Endodermal cell (in vitro differentiated cells): ENCODE measurements at places on chromosomes 12 and 14. TPM values are rescaled to one million over a fixed set of nuclear protein-coding genes. Genes with fewer than 3 reads are reported as not detected.

DNA sequence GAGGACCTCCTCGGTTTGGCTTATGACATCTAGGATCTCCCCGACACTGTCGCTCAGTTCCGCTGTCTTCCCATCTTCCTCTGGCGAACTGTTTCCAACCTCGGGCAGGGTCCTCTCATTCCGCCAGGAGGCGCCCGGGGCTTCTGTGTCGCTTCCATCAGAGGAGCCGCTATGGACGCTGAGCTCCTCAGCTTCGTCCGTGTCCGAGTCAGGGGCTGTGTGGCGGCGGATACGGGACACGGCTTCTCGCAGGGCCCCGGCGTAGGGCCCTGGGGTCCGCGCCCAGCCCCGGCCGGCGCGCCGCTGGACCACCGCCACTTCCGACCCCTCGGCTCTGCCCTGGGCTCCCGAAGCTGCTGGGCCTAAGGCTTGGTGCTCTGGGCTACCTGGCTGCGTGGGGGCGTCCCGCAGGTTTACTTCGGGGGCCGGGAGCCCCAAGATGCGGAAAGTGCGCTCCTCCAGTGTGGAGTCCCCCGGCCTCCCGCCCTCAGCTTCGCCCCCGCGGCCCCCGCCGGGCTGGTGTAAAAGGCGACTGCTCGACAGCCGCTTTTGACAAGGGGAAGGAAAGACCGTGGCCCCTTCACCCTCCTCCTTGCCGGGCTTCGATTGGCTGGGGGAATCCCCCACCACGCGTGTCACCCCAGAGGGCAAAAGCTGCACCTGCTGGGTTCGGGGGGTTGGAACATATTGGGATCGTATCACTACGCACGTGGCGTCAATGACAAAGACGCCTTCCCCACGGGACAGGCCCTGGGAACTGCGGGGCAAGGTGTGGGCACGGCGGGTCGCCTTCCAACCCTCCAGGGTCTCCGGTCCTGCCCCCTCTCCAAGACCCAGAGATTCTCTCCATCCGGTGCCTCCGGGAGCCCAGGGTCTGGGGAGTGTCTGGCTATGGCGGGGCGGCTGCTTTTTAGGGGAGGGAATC lies 2.1 kb downstream of the DDN start:
- H3K4me3 ChIP-seq: peak overlapping the region; percentile 73
- no peaks in the 10 kb centered on the region for H3K36me3 ChIP-seq
- peaks cover 84% of the 10 kb centered on the region for H3K27me3 ChIP-seq
- no peak overlapping the region for H3K27ac ChIP-seq
- H3K4me1 ChIP-seq: peaks cover 10% of the 10 kb centered on the region

DNA sequence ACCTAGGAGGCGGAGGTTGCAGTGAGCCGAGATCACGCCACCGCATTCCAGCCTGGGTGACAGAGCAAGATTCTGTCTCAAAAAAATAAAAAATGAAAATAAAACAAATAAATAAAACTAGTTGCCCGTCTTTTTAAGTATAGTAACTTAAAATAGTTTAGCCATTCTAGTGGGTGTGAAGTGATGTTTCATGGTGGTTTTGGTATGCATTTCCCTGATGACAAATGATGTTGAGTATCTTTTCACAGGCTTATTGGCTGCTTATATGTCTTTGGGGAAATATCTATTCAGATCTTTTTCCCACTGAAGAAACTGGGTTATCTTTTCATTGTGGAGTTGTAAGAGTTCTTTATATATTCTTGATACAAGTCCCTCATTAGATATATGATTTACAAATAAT lies 102.4 kb upstream of the METAP2 start:
- H3K27ac ChIP-seq: no peak overlapping the region
- no peak overlapping the region for H3K4me3 ChIP-seq
- no peaks in the 10 kb centered on the region for H3K27me3 ChIP-seq
- H3K36me3 ChIP-seq: no peaks in the 10 kb centered on the region
- H3K4me1 ChIP-seq: no peaks in the 10 kb centered on the region
- DNase-seq: no peak

The SDSL gene
- total RNA-seq: 5.0 to 5.8 TPM (median 5.7 TPM) in 3 replicates

- no peak overlapping the region for H3K4me3 ChIP-seq
- H3K27me3 ChIP-seq: no peaks in the 10 kb centered on the region
- H3K36me3 ChIP-seq: no peaks in the 10 kb centered on the region
- peaks cover 14% of the 10 kb centered on the region for H3K4me1 ChIP-seq
Measured at GRCh38 chr12:46660719-46661109, 165.1 kb downstream of the SLC38A4 start.

The LRRC10 gene
- not detected in 3 replicates for total RNA-seq

DNA sequence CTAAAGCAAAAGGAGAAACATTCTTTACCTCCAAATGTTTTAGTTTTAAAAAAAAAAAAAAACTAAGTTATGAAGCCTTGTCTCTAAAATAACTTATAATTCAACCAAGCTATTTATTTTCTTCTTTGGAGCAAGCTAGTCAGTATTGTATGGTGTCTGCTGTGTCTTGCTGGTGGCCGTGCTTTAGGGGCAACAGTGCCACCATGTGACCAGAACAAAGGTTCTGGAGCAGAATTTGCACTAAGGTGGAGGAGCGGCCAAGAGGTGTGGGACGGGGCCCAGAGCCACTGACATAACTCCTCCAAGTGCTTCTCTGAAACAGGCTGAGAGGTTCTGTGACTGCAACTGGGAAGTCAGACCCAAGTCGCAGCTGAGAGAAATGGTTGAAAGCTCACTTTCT lies 4.5 kb downstream of the FICD start:
- peaks cover 73% of the 10 kb centered on the region for H3K36me3 ChIP-seq
- no peak overlapping the region for H3K27ac ChIP-seq
- no peaks in the 10 kb centered on the region for H3K27me3 ChIP-seq
- H3K4me3 ChIP-seq: no peak overlapping the region
- peak; percentile 86 for DNase-seq

The RPL10L gene
- total RNA-seq: not detected in 3 replicates

The CISTR gene
- total RNA-seq: not detected in 3 replicates

DNA sequence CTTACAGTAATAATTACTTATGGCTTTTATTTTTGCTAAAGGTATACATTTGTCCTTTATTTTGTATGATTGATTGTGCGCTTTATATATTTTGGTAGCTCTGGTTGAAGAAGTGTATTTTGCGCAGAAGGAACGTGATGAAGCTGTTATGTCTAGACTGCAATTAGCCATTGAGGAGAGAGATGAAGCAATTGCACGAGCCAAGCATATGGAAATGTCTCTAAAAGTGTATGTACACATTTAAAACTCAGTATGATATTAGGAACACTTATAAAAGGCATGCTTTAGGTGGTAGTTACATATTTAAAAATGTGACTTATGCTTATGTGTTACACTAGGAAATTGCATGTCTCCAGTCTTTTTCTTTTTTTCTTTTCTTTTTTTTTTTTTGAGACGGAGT lies 87.5 kb downstream of the MIPOL1 start:
- H3K27me3 ChIP-seq: no peaks in the 10 kb centered on the region
- no peak overlapping the region for H3K4me3 ChIP-seq
- H3K4me1 ChIP-seq: no peaks in the 10 kb centered on the region
- no peak for DNase-seq
- no peak overlapping the region for H3K27ac ChIP-seq

- H3K27ac ChIP-seq: no peak overlapping the region
- no peak overlapping the region for H3K4me3 ChIP-seq
- H3K27me3 ChIP-seq: no peaks in the 10 kb centered on the region
- H3K36me3 ChIP-seq: no peaks in the 10 kb centered on the region
- no peaks in the 10 kb centered on the region for H3K4me1 ChIP-seq
Measured at GRCh38 chr12:68122236-68122920, 37.2 kb downstream of the IFNG start.

DNA sequence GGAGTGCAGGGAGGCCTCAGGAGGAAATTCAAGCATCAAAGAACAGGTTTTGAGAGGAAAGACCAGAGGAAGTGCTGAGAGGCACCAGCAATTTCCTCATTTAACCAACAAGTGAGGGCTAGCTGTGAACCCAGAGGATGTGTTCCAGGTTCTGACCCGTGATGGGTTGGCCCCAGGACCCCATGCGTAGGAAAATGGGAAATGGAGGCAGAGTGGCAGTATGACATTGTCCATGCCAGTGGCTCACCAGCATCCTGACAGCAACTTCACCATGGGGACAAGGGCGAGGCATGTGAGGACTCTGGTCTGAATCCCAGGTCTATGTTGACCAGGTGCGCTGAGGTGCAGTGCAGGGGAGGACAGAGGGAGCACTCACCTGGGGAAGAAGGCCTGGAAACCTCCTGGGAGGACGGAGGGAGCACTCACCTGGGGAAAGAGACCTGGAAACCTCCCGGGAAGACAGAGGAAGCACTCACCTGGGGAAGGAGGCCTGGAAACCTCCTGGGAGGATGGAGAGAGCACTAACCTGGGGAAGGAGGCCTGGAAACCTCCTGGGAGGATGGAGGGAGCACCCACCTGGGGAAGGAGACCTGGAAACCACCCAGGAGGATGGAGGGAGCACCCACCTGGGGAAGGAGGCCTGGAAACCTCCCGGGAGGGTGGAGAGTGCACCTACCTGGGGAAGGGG lies 6.7 kb upstream of the CACNA2D4 start:
- no peaks in the 10 kb centered on the region for H3K27me3 ChIP-seq
- H3K4me1 ChIP-seq: no peaks in the 10 kb centered on the region
- H3K27ac ChIP-seq: no peak overlapping the region
- no peak for DNase-seq

The PSME1 gene
- total RNA-seq: 104 to 108 TPM (median 106 TPM) in 3 replicates

The BDKRB1 gene
- total RNA-seq: not detected in 3 replicates

The SMOC1 gene
- not detected in 3 replicates for total RNA-seq

DNA sequence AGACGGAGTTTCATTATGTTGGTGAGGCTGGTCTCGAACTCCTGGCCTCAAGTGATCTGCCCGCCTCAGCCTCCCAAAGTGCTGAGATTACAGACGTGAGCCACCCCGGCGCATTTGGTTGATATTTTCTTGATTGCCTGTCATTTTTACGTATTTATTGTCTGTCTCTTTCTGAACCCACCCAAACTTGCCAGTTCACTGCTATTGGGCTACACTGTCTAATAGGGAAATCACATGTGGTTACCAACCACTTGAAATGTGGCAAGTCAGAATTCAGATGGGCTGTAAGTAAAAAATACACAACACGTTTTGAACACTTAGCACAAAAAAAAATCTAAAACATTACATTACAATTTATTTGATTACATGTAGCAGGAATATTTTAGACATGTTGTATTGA lies 2.1 kb downstream of the WSB2 start:
- peaks cover 6% of the 10 kb centered on the region for H3K4me1 ChIP-seq
- peaks cover 4% of the 10 kb centered on the region for H3K36me3 ChIP-seq
- H3K27me3 ChIP-seq: no peaks in the 10 kb centered on the region

- DNase-seq: no peak
- no peaks in the 10 kb centered on the region for H3K27me3 ChIP-seq
- H3K4me3 ChIP-seq: no peak overlapping the region
- no peaks in the 10 kb centered on the region for H3K4me1 ChIP-seq
- no peak overlapping the region for H3K27ac ChIP-seq
Measured at GRCh38 chr14:22105006-22105623, 431.5 kb upstream of the OR4E1 start.

The SERPINA5 gene
- total RNA-seq: 2.0 to 2.8 TPM (median 2.1 TPM) in 3 replicates

DNA sequence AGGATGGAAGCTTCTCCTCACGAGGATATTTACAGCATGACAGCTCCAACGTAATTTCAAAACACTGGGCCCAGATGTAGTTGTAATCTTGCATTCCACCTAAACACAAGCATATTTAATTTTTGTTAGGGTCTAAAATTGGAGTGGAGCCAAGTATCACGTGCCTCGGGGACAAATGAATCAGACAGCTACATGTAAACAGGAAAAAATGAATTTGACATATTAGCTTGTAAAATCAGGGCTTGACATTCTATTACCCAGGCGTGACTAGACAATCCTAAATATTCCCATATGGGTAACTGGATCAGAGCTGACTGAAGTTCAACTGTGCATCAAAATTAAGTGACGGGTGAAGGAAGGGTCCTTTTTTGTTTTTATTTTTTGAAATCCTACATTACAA lies 59.0 kb downstream of the MDM2 start:
- no peaks in the 10 kb centered on the region for H3K4me1 ChIP-seq
- H3K4me3 ChIP-seq: no peak overlapping the region
- no peaks in the 10 kb centered on the region for H3K36me3 ChIP-seq
- H3K27me3 ChIP-seq: no peaks in the 10 kb centered on the region
- DNase-seq: no peak

- no peak overlapping the region for H3K27ac ChIP-seq
- DNase-seq: no peak
- H3K4me3 ChIP-seq: no peak overlapping the region
- no peaks in the 10 kb centered on the region for H3K4me1 ChIP-seq
- no peaks in the 10 kb centered on the region for H3K27me3 ChIP-seq
Measured at GRCh38 chr12:52394836-52395405, 9.5 kb upstream of the KRT84 start.

The CACNA2D4 gene
- 4.4 and 5.7 TPM in 2 replicates for total RNA-seq

The GZMH gene
- total RNA-seq: not detected in 3 replicates

The CIROP gene
- total RNA-seq: 1.4 and 1.6 TPM in 2 replicates

The PLA2G1B gene
- total RNA-seq: not detected in 3 replicates

The OR10AD1 gene
- total RNA-seq: not detected in 2 replicates

- no peak for DNase-seq
- no peak overlapping the region for H3K27ac ChIP-seq
- no peaks in the 10 kb centered on the region for H3K36me3 ChIP-seq
- H3K4me1 ChIP-seq: no peaks in the 10 kb centered on the region
Measured at GRCh38 chr12:77983859-77984258, 153.2 kb downstream of the NAV3 start.

GRCh38 chr14:104898870-104899510 lies 25.7 kb upstream of the PLD4 start:
- H3K4me1 ChIP-seq: no peaks in the 10 kb centered on the region
- no peak overlapping the region for H3K4me3 ChIP-seq
- H3K27ac ChIP-seq: no peak overlapping the region
- H3K27me3 ChIP-seq: peaks cover 26% of the 10 kb centered on the region
- DNase-seq: peak; percentile 41
